H1 (cell line): ENCODE measurements at places on chromosomes 5 and 9.
A peak's percentile ranks its signal among the peaks of the same experiment; 100 is the strongest.

DNA sequence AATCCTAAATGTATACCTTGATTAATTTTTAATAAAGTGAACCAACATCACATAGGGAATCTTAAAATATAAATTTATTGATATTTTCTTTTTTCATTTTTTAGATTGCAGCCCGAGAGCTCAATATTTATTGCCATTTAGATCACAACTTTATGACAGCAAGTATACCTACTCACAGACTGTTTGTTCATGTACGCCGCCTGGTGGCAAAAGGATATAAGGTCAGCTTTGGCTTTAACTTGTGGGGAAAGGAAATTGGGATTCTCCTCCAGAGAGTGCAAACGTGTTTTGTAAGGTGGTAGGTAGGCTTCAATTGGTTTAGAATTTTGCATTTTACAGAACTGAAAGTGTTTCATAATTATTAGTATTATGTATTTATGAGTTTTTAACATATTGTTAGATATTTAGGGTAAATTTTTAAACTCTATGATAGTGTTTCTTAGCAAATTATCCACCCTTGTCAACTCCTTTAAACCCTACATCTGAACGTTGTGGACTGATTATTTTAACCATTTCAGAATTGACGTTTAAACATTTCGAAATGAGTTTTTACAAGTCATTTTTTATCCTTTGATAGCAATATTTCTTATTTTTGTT, 17.5 kb upstream of the DHFR start:
- DNase-seq, result peak; percentile 77

DNA sequence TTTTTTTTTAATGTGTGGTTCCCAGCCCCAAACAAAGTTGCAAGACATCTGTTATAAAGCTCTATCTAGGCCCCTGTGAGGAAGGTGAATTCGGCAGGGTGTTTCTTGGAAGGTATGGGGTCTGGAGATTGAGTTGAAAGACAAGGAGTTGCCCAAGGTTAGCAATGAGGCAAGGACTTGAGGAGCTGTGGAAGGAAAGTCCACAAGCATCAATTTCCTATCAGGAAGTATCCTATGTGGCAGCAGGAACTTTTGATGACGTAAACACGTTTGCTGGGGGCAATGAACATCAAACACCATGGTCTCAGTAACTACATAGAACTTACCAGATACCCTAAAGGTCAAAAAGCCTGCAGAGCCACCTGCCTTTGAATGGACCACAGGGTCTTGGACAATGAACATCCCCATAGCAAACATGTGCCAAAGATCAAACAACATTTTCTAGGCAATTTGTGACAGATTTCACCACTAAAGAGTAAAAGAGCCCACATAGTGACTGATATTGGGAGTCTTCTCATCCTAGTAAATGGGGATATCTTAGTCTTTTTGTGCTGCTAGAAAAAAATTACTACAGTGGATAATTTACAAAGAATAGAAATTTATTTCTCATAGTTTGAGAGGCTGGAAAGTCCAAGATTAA, 145.1 kb downstream of the GCNT1 start:
- DNase-seq, result no peak

- no peak for DNase-seq
These were observed 5.3 kb downstream of the ASPN start for GRCh38 chr9:92476962-92477361.

- no peak for DNase-seq
These were observed 115.2 kb upstream of the CDH12 start for GRCh38 chr5:22968386-22968785.

DNA sequence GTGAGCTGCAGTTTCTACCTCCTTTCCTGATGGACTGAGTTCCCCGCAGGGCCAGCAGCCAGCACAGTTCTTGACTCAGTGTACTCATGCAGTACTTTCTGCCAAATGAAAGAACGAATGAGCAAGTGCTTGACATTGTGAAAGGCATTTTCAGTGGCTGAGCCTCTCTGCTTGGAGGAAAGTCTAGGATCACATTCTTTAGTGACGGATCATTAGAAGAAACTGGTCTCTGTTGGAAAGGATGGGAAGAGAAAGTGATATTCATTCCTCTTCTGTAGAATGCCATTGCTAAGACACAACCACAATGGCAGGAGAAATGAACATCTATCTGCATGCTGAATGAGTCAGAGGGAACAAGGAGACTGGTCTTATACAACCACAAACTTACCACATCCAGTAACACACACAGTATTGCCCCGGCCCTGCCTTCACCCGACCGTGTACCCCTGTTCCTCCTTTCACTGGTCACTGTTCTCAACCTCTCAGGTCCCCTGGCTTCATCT, 206.9 kb downstream of the CRB2 start:
- no peak for DNase-seq

- no peak for DNase-seq
These were observed 35.1 kb downstream of the ADRA1B start for GRCh38 chr5:159951387-159951786.

- DNase-seq, result no peak
These were observed 51.8 kb downstream of the EPB41L4B start for GRCh38 chr9:109269081-109269480.

DNA sequence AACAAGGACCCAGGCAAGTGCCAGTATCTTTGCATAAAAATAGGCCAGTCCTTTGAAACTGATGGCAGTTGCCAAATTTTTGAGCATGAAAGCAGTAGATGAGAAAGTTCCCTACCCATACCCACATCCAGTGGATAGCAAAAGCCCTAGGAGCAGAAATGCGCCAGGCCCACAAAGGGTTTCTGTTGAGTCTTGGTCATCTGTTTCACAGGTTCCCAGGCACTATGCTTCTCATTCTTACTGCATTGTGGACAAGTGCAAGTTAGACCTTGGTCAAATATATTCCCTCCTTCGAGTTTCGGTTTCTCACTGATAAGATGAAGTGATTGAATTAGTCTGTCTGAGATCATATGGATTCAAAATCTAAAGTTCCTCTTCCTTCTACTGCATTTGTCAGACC, 152.3 kb downstream of the NR3C1 start:
- DNase-seq, result no peak

DNA sequence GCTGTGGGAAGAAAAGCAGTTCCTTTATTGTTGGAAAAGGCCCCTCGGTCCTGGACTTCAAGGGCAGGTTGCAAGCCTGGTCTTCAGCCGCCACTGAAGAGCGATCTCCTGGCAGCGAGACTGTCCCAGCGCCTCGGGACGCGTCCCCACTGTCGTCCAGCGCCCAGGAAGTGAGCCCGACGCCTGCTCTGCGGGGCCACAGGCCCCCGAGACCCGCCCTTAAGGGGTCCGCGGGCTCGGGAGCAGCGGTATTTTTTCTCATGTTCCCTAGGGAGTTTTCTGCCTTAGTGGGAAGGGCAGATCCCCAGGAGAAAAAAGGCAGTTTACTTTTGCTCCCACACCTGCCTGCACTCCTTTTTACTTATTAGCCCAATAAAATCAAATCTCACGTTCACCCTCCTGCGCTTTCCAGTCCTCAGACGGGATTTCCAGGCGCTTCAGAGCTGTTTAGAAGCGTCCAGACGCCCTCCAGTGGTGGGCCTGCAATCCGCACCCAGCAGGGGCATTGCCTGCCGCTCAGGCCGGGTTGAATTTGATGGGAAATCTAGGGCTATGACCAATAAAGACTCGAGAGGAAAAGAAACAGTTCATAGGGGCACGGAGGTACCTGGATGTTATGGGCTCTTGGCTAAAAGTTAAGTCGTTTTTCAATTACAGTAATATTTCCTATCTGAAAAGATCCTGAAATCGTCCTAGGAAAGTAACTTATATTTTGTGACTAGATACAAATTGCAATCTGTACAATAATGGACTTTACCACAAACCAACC, 2.8 kb upstream of the EFNA5 start:
- peak; percentile 96 for DNase-seq

GRCh38 chr9:91488341-91488740, 64.7 kb upstream of the NFIL3 start:
- DNase-seq, result no peak

- no peak for DNase-seq
These were observed 367.3 kb downstream of the RAB3C start for GRCh38 chr5:58950224-58950623.

DNA sequence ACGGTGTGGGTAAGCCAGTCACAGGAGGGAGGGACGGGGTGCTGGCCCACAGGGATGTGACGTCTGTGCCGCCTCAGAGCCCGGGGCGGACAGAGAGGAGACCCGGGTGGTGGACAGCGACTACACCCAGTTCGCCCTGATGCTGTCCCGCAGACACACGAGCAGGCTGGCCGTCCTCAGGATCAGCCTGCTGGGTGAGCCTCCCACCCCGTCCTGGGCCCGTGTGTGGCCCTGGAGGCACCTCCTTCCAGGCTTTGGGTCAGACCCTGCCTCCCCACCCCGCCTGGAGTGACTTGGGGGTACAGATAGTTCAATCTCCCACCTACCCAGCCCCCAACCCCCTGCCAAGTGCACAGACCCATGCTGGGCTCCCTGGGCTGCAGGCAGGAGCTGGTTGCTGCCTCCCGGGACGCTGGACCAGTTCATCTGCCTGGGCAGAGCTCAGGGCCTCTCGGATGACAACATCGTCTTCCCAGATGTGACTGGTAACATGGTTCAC, 1.7 kb downstream of the LCN12 start:
- no peak for DNase-seq

DNA sequence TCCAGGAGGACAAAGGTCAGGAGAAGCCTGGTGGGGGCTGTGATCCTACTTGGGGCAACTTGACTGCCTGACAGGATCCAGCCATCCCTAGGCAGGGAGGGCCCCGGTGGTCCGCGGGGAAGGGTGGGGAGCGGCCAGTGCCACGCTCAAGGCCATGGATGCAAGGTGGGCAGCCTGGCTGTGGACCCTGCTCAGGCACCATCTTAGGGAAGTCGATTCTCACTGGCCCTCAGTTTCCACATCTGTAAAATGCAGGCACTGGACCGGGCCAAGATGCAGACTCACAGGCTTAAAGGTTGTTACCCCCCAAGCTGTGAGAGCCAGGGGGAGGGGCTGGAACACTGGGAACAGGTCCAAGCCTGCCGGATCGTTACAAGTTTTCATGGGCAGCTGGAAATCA, 8.7 kb upstream of the DOLPP1 start:
- DNase-seq, result no peak

DNA sequence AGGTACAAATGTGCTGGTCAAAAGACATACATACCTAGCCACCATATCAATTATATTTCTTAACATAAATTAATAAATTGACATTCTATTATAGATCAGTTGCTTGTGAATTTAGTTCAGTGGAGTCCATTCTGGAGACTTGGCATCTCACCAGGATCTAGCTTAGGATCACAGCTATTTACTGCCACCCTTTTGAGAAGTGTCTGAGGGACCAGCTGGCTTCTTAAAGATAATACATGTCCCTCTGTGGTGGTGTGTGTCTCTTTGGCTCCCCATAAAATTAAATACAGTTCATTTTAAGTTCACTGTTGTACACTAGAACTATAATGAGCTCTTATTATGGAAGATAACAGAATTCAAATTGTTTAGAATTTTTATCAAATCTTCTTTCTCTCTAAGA, 290.7 kb downstream of the PRELID2 start:
- no peak for DNase-seq
